ENCODE measurements at places on chromosomes 11 and 22. TPM values are rescaled to one million over a fixed set of nuclear protein-coding genes. Genes with fewer than 3 reads are reported as not detected.

DNA sequence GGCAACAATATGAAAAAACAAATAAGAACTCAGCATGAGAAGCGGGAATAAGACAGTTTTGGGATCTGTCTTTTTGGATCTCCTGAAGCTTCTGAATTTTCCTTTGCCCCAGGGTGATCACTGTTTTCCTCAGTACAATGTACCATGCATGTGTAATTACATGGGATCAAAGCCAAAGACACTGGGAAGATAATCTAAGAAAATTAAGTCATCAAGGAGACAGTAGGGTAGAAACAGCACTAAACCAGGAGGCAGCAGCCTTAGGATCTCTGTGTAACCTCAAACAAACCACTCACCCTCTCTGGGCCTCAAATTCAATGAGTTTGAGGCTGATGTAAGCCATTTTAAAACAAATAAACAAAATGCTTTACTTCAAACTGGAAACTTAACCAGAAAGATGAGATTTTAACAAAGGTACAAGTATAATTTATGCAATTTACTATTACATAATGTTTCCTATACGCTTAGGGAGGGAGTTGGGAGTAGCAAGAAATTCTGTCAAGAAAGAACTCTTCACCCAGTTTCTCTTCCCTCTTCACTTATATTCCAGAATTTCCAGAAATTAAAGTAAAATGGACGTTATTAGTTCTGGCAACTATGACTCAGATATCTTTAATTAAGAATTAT lies 77.0 kb downstream of the RAB30 start:
- DNase-seq: no peak

LMO1 gene
- 3.2 TPM for total RNA-seq

UBQLNL gene
- total RNA-seq: 1.9 TPM

DNA sequence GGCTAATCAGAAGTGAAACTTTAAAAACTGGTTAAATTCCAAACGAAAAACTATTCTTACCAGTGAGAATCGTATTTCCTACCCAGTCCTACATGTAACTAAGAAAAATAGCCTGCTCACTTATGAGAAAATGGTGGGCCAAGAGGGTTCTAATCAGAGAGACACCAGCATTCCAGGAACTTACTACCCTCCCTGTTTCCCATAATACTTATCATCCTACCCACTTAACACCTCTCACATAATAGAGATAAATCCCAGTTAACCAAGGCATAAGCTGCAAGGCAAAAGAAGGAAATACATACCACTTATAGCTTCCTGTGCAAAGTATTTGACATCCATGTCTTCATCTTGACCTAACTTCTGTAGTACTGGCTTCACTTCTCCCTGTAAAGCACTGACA lies 24.4 kb downstream of the PPP2R1B start:
- DNase-seq: no peak

PSMC3 gene
- 88.9 TPM for total RNA-seq

- DNase-seq: no peak
Measured at GRCh38 chr11:11788063-11788710, 53.6 kb upstream of the USP47 start.

GRCh38 chr11:122486793-122487495 lies 168.6 kb upstream of the UBASH3B start:
- no peak for DNase-seq

- no peak for DNase-seq
Measured at GRCh38 chr11:121688860-121689614, 236.3 kb upstream of the SORL1-AS1 start.

DNA sequence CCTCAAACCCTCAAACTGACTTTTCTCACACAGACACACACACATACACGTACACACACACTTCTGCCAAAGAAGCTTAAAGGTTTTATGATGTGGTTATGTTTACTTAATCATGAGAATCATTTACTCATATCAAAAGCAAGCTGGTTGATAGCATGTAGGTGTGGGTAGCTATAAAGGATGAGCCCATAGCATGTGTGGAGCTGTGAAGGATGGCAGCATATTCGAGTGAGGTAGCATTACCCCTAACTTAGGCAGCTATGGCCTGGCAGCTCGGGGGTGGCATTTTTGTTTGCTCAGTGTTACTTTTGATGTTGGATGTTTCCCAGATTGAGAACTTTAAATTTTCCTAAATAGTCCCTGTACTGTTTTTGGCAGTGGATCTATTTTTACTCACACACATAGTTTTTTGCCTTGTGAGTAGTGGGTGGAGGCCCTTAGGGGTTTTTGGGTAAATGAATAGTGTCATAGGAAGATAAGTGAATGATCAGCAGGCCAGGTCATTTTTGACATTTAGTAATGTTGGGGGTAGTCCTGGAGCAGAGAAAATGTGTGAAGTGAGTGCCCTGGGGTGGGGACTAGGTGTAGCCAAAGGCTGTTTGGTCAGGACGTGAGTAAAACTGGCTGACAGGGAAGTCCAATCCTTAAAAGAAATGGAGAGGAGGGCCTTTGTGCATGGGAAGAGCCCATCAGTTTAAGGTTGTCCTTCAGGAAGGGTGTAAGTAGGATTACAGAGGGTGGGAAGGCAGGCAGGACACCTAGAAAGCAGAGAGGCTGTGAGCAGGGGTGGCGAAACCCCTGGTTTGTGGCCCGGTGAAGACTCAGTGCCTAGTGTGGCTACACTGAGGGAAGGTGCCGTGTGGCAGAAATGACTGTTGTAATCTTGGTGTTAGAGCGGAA lies 7.1 kb downstream of the YWHAH start:
- no peak for DNase-seq

DNA sequence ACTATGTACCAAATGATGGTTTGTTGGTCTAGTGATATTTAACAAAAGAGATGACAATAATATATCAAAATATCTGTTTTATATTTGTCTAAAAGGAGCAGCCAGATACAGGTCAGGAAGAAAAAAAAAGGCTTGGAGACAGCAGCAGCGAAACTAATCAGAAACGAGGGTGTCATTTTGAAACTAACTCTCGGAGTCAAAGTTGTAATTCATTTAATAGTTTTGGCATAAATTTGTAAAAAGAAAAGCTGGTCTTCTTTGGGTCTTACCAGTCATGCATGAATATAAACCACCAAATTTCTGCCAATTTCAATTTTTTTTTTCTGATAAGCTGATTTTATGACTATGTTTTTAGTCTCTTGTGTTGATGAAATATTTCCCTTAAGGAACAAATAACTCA lies 25.5 kb downstream of the NPAT start:
- no peak for DNase-seq

DNA sequence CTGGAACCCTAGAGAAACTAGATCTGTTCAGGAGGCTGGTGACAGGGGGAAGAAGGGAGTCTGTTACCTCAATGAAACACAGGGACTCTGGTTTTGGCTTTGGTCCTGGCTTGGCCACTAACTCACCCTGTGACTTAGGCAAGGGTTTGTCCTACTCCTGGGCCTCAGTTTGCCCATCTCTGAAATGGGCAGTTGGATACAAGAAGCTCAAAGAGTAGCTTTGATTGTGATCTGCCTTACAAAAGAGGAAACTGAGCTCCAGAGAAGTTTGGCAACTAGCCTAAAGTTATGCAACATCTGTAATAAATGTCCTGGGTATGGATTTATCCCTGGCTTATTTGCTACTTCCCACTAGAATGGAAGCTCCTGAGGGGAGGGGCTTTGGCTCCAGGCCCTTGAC lies 24.0 kb upstream of the LMO1 start:
- DNase-seq: no peak

GRCh38 chr11:107969219-107969618 lies 39.5 kb upstream of the CUL5 start:
- DNase-seq: no peak

GRCh38 chr11:97683733-97684132 lies 1293.9 kb downstream of the JRKL start:
- DNase-seq: no peak

GRCh38 chr11:1695548-1696108 lies 1.4 kb upstream of the KRTAP5-6 start:
- no peak for DNase-seq

DNA sequence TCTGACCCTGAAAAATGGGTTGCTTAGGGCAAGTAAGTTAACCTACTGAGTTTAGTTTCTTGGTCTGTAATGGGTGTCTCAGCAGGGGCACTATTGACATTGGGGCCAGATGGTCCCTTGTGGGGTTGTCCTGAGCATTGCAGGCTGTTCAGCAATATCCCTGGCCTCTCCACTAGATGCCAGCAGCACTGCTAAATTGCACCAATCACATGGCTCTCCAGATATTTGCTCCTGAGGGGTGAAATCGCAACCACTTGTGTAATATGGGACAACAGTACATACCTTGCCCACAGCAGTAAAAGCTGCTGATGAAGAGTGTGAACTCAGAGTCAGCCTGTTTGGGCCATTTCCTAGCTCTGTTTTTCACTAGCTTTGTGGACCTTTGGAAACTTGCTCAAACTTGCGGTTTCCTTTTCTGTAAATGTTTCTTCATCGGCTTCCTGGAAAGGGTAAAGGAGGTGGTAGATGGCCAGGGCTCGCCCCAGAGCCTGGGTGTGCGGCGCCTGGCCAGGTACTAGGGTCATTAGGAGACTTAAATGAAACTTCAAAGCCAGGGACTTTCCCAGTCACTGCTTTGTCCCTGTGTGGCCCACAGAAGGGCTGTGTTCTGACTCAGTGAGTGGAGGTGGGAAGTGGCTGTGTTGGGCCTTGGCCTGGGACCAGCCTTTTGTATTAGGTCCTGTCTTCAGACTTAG lies 13.0 kb downstream of the NCF4 start:
- no peak for DNase-seq

DNA sequence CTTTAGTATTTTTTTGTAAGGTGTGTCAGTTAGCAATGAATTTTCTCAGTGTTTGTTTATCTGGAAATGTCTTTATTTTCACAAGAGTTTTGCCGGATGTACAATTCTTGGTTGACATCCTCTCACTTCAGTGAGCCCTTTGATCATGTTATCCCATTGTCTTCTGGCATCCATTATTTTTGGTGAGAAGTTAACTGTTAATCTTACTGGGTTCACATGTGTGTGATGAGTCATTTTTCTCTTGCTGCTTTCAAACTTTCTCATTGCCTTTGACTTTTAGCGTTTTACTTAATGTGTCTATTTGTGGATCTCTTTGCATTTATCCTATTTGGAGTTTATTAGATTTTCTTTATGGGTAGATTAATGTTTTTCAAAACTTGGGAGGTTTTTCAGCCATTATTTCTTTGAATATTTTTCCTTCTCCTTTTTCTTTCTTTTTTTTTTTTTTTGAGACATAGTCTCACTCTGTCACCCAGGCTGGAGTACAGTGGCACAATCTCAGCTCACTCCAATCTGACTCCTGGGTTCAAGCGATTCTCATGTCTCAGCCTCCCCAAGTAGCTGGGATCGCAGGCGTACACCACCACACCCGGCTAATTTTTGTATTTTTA lies 100.5 kb upstream of the RRM1 start:
- no peak for DNase-seq

ZNF280B gene
- 6.9 TPM for total RNA-seq

LRRN4CL gene
- 1.6 TPM for total RNA-seq

Data from mesothelial cell of epicardium (in vitro differentiated cells).